ENCODE measurements at places on chromosomes 4 and X.

GRCh38 chr4:186169945-186170802 lies 21.2 kb upstream of the CYP4V2 start:
- no peak for DNase-seq

DNA sequence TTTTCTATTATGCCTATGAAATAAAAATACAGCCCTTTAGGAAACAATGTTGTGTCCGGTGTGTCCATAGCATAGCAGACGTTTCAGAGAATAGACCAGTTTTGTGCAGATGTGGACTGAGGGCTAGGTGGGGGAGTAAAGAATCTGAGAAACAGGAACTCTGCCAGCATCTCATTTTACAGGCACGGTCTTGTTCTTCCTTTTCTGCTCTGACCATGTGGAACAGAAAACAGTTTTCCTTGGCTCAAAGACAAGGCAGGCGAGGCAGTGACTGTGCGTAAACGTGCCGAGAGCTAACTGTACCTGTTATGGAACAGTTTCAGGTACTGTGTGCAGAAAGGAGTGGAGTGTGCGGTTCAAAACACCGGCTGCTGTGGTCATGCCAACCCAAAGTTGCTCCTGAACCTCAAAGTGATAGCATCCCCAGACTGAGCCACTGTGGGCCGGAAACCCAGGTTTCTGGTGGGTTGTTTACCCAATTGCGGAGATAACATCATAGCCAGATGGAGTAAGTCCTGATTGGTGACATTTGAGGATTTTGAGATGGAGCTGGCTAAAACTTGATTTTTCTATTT lies 20.2 kb downstream of the CNGA2 start:
- no peak for DNase-seq

DNA sequence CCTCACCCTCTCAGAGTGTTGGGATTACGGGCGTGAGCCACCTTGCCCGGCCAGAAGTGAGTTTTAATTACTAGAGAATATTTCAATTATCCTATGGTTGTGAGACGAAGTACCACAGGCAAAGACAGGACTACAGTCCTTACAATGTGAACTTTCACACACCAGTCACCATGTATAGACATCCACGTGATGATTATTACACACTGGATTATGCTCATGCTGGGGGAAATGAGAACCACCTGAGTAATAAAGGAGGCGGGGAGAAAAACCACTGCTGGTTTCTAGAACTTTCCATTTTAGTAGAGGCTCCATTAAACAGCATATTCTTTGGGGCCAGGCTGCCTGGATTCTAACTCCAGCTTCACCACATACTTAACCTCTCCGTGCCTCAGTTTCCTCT lies 42.5 kb upstream of the TLR2 start:
- DNase-seq = no peak

- no peak for DNase-seq
These were observed 1477.8 kb downstream of the C4orf33 start for GRCh38 chr4:130573742-130574141.

DNA sequence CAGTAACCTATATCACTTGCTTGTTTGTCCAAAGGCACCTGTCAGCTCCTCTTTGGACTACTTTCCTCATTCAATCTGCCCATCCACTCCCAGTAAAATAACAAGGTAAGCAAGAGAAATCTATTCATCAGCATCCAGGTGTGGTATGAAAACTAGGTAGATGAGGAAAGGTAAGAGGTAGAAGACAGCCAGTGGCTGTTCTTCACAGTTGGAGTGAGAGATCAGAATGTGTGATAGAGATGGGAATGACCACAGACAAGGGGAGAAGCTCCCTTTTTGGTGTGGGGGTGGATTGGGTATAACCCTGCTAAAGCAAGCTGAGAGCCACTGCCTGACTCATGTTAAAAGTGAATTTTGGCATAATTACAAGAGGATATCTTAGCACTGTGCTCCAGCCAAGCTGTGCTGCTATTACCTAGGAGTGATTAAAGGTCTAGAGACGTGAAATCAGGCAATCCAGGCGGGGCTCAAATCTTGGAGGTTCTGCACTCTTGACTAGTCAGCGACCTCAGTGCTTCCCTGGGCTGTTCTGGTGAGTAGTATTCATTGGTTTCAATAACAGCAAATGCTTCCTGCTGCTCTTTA lies 28.1 kb upstream of the RASL11B start:
- DNase-seq = no peak

DNA sequence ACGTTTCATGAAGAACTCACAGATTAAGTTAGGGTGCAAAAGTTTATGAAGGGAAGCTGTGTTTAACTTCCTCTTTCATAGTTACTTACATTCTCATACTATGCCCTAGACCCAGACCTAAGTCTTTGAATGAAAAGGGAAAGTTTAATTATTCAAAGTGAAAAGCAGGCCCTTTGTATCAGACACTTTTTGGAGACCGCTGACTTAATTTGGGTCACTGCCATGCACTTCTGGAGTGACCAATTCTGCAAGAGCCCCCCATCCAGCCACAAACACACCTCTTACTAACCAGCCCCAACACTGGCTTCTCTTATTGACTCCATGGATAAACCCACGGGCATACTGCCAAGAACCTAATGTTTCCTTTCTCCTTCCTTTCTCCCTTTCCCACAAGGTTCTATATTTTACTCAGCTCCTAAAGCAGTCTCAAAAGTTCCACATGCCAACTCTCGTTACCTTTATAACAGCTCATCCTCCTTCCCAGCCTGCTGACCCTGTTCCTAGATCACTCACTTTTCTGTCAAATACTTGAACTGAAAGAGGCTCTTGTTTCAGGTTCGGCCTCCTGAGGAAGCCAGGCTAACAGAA lies 34.5 kb downstream of the ABCE1 start:
- no peak for DNase-seq

DNA sequence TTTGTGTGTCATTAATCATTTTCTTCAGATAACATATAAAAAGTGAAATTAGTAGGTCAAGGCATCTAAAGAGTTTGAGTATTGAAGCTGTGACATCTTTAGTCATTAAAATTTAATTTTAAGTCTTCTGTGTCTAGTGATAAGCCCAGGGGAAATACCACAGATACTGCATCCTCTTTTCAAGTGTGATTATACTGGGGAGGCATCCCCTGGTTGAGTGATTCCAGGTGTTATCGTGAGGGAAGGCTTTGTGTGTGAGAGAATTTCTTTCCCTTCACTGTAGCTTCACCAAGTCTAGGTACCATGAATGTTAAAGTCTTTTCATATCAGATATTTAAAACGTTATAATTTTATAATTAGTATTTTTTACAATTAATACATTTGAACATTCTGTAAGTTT lies 193.4 kb downstream of the FRAS1 start:
- DNase-seq = no peak

DNA sequence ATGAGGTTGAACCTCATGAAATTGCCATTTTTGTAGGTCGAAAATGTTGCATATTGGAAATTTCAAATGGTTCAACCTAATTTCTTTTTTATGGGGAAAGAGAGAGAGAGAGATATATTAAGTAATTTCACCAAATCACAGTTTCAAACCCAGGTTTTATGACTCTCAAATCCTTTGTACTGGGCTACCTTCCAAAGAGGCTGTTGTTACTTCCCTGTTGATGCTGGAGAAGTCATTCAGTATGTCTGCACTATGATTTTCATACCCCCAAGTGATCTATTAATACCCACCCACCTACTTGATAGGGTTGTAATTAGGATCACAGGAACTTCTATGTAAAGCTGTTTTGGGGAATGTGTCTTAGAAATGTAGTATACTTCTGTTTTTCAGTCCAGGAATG lies 109.9 kb downstream of the ZNF330 start:
- DNase-seq = no peak

DNA sequence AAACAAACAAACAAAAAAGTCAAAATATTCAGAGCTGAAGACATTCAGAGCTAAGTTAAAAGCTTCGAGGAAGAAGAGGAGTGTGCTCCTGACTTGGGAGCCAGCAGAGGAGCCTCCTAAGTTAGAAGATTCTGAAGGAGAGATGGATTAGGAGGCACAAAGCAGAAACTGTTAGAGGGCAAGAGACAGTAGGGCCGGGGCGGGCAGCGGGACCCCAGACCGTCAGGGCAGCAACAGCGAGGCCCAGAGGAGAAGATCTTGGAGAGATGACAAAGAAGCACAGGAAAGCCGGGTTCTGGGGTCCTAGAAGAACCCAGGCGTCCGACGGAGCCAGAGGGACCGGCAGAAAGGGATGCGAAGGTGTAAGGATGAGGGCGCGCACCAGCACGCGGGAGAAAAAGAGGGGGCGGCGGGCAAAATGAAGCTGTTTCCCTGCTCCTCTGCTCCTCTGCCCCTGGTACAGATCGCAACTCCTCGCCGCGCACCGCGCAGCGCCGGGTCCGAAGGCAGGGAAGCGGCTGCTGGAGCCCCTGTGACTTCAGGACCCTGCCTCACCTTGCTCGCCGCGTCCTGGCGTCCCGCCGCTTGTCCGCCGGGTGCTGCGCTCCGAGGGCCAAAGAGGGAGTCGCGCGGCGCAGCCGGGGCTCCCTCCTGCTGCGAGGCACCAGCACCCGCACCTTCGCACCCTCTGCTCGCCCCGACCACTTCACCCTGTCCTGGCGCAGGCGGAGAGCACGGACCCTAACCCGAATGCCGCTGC lies 477 bp downstream of the KLHL13 start:
- DNase-seq = no peak

- no peak for DNase-seq
These were observed 28.2 kb downstream of the ANXA5 start for GRCh38 chr4:121668368-121669162.

- DNase-seq = no peak
These were observed 56.4 kb downstream of the RWDD4 start for GRCh38 chr4:183602557-183603027.

- no peak for DNase-seq
These were observed 53.3 kb upstream of the STIM2 start for GRCh38 chr4:26807330-26807729.

Data from ascending aorta (tissue), 2 donors.